ENCODE measurements at places on chromosomes 5 and 9.

GRCh38 chr5:72248410-72248981, 71.5 kb downstream of the MRPS27 start:
- DNase-seq: no peak

- no peak for DNase-seq
Observed at GRCh38 chr5:140497897-140498296, 49.6 kb upstream of the EIF4EBP3 start.

DNA sequence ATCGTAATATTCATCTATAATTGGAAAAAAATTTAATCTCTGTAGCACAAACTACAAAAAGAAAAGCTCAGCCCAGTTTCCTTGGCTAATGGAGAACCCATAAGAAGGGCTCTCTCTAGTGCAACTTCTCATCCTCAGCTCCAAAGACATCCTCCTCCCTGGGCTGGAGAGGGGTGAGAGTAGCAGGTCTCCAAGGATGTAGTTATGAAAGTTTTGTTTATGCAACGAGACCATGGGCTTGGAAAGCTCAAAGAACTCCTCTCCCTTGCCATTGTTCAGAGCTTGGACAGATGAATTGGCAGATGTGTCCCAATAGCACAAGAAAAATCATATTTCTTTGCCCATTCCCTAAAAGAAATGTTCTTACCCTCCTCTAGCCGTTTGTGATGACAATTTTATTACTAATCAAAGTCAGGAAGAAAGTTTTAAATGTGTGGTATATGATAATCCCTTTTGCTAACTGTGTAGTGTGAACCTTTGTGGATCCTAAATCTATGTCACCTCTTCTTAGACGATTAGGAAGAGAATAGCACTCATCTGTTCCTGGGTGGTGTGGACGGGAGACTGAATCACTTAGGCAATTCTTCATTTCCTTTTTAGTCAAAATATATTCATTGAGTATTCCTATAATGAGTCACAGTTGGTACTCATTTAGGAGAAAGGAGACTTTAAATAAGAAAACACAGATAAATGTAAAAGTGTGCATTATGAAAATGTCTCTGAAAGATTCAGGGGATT, 52.2 kb downstream of the GARNL3 start:
- DNase-seq: no peak

GRCh38 chr9:15961217-15961616, 408.4 kb downstream of the CCDC171 start:
- no peak for DNase-seq

DNA sequence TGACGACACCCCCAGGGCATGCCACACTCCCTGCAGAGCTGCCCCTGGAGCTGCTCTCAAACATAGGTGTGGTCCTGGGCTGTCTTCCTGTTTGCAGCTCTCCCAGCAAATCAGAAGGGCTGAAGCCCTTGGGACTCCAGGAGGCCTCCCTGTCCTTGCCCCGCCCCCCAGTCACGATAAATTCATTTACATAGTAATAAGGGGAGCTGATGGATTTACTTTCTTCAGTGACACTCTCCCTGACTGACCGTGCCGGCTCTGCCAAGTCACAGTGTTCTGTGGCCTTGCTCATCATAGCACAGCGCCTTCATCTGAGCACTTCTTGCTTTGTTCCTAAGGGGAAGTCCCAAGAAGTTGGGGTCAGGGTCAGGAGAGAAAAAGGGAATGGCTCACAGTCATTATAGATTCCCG, 121.4 kb downstream of the ENC1 start:
- DNase-seq: no peak

DNA sequence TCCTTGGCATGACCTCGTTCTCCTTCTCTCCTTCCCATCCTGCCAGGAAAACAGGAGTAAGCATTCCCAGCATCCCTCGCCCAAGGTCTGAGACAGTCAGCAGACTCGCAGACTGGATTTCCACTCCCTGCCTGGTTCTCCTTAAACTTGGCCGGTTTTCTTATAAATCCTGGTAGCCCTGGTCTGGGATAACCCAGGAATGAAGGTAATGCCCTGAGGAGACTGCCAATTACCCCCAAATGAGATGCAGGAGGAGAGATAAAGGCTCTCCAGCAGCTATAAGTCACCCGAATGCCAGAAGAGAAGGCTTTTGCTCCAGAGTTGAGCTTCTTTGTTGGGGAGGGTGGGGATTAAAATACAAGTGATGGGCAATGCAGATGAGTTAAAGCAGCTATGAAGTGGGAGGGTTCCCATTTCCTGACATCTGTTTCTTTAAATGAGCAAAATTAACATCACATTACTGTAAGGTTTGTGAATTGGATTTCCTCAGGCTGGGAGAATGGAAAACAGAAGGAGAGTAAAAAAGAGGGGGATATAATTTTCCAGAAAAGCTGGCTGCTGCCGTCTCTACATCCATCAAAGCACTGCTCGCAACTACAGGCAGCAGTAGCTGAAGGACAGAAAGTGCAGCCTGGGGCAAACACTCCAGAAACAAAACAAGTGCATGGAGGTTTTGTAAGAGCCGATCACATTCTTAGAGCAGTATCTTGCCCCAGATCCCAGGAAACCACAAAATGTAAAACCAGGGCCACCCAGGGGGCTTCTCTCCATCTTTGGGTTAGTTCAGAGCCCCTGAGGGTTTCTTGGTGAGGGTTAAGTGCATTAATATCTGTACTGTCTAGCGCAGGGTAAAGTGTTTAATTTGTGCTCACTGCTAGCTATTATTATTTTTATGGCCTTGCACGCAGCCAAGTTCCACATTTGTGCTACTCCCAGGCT, 177.6 kb upstream of the PANK3 start:
- DNase-seq: no peak

DNA sequence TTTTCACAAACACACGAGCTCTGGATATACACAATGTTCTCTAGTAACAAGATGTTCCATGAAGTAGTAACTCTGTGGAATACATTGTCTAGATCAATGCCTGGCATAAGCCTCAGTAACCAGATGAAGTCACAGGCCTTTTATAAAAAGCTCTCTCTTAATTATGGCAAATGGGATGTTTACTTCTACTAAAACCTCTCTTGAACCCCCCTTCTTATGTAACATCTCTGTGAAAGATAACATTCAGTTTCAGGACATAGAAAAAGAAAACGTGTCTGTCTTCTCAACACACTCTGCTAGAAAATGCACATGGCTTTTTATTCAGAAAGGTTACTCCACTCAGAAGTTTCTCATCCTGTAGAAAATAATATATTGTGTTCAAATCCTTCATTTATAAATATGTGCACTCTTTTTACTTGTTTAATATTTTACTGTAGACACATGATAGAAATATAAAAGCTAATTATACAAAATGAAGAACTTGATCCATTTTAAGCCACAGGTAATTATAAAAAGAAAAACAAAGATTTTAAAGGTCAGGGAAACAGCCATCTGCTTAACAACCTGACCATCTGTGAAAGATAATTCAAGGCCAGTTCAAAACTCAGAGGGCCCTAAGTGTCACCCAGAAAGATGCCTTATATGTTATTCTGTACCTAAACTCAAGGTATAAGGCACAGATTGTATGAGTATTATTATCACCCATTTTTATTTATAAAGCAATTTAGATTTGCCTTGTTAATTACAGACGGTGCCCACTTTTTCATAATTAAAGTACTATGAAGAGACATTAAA, 812.0 kb downstream of the CDH18 start:
- no peak for DNase-seq

DNA sequence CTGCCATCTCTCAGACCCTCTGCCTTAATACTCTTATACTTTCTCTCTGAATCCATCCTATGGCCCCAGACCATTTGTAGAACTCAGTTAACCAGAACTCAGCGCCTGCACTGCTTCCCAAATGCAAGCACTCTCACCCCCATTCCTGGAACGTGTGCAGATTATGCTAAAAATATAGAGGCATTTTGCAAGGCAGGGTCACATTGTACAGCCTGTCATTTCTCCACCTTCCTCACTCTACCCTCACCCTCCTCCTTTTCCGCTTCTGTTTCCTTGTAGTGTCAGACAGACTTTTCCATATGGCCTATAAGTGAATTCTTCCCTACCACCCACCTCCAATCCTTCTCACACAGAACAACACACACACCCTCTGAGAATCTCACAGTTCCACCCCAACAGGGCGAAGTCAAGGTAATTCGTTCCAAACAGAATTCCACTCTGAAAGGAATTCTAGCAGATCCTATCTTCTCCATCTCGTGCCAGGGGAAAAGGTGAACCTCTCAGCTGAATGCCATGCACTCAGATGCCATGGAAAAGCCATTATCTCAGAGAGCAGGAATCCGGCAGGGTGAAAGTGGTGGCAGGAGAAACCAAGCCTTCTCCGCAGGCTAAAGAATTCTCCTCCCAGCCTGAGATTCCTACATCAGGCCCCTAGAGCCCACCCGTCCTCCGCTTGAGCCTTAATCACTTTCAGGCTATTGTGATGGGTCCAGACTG, 25.3 kb downstream of the GGTA1 start:
- no peak for DNase-seq

DNA sequence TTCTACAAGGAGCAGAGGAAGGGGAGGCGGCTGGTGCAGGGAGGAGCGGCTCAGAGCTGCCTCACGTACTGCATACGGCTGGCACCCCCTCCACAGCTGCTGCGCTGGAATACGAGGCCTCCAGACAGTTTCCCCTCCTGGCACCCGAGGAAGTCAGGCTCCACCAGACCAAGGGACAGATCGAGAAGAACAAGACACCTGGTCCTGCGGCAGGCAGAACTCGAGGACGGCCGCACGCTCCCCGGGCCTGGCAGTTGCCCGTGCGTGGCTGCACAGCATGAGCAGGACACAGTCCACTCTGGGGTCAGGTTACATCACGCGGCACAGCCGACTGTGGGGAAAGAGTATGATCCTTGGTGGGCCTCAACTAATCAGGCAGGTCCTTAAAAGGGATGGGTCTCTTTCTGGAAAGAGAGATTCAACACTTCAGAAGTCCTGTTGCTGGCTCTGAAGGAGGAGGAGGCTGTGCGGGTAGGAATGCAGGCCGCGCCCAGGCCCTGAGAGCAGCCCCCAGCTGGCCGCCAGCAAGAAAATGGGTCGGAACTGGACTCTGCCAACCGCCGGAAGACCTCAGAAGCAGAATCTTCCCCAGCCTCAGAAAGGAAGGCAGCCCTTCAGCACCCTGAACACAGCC, 11.6 kb downstream of the UBAC1 start:
- no peak for DNase-seq

DNA sequence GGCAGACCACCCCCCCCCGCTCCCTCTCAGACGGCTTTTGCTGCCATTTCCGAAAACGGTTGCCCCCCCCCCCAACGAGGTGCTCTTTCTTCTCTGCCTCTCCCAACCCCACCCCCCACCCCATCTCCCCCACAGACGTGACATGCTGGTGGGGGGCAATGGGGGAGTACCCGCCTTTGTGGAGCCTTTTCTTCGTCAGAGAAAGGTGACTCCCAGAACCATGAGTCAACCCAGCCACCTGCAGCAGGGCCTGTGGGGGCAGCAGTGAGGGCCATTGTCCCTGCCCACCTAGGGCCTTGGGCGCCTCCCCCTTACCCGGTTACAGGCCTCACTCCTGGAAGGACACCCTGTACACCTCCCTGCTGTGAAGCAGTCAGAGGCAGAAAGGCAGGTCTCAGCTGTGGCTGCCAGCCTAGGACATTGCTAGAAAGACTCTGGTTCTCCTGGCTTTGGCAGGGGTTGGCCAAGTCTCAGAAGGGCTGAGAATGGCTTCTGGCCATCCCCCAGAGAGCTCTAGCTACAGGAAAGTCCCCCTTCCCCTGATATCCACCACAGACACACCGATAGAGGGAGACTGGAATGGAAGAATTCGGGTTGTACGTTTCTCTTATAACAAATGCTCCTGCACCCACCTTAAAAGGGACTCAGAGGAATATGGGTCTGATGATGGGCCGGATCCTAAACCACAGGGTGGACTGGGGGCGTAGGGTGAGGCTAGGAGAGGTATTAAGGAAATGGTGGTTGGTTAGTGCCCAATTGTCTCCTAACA, 2.2 kb downstream of the DNAJB5 start:
- no peak for DNase-seq

- DNase-seq: no peak
Observed at GRCh38 chr5:78497573-78498533, 137.4 kb downstream of the SCAMP1 start.

GRCh38 chr5:87876616-87877015, 392.0 kb downstream of the TMEM161B start:
- DNase-seq: no peak

GRCh38 chr9:15293804-15294316, 13.2 kb downstream of the TTC39B start:
- no peak for DNase-seq

- DNase-seq: no peak
Observed at GRCh38 chr9:115042781-115043509, 75.0 kb downstream of the TNC start.

- no peak for DNase-seq
Observed at GRCh38 chr9:123517512-123517911, 161.5 kb downstream of the CRB2 start.

DNA sequence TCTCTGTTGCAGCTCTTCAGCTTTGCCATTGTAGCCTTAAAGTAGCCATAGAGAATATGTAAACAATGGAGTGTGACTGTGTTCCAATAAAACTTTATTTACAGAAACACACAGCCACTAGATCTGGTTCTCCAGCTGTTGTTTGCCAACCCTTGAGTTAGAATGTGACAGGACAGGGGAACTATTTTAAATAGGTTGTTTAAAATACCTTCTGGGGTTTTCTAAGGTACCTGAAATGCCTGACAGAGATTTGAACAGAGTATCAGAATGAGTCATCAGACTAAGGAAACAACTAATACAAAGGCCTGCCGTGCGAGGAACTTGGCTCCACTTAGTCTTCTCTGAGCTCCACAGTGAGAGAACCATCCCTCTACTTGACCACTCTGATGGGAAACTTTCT, 85.4 kb downstream of the HSD17B4 start:
- no peak for DNase-seq

DNA sequence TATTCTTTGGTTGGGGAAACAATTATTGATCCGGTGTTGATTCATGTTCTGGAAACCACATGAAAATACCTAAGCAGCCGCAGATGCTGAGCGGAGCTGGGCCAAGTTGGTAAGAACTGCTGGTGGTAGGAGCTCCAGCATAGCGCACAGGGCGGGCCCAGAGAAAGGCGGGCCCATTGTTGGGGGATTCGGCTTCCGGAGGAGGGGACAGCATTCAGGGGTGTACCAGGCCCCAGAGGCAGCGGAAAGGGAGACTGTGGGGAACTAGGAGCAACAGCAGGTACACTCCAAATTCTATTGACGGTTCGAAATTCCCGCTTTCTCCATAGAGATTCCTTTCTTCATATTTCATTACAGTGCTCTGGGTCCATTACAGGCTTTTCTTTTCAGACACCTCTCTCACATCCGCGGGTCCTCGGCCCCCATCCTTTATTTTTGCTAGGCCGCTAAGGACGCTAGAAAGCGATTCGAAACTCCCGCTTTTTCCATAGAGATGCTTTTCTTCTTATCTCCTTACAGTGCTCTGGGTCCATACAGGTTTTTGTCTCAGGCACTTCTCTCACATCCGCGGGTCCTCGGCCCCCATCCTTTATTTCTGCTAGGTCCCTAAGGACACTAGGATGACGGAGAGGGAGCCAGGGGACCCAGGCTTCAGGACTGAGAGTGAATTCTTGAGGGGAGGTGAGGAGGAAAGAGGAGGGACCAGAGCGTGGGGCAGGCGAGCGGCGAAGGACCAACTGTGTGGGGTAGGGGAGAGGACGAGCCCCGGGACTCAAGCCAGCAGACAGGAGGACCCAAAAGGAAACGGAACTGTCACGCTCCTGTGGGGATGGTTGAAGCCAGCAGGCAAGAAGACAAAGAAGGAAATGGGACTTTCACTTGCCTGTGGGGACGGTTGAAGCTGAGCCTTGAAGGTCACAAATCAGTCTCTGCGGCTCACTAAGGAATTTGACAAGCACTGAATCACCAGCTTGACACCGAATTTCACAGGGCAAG, at the start of gene CCDC152:
Gene CCDC152, plus strand, starts transcription at position 213 of the 996 bp plus-strand sequence. CDS start 2,304 bp downstream, outside the sequence.
- no peak for DNase-seq

- DNase-seq: no peak
Observed at GRCh38 chr9:110936719-110937452, 101.4 kb downstream of the LPAR1 start.

Measured in HL-60 (cell line).